ENCODE measurements at places on chromosomes 1 and 21.

DNA sequence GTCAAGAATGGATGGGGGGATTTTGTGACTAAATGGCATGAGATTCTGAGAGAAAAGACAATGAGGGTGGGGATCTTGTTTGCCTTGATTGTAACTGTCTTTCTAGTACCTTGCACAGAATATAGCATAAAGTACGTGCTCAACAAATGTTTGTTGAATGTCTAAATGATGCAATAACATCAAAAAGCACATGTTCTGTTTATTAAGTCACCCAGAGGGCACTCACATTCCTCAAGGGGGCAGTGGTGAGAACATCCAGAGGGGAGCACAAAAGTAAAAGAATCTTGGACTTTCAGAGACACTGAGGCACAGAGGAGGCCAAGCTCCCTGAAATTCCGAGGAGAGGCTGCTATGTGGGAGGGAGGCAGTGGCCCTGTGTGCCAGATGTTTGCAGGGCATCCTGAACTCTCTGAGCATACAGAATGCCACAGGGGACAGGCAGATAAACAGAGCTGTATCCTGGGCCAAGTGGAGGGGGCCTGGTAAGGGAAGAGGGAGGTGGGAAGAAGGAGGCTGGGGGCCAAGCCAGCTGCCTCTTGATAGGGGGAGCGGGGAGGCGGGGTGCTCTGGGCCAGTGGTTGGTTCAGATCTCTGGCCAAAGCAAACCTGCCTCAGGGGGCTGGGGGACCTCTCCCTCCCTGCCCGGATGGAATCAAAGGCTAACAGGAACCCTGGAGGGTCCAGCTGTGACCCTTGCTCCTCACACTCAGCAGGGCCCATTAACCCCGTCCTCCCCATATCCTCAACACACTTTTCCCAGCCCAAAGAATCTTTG is 6.5 kb upstream of the ATP1A2 start:
- DNase-seq, result peak; percentile 46

- DNase-seq, result no peak
Measured at GRCh38 chr1:53120659-53121058, 21.8 kb downstream of the SLC1A7 start.

GRCh38 chr1:244653439-244654107 is 647 bp downstream of the DESI2 start:
- no peak for DNase-seq

- no peak for DNase-seq
Measured at GRCh38 chr21:21387916-21388315, 389.7 kb downstream of the NCAM2 start.

DNA sequence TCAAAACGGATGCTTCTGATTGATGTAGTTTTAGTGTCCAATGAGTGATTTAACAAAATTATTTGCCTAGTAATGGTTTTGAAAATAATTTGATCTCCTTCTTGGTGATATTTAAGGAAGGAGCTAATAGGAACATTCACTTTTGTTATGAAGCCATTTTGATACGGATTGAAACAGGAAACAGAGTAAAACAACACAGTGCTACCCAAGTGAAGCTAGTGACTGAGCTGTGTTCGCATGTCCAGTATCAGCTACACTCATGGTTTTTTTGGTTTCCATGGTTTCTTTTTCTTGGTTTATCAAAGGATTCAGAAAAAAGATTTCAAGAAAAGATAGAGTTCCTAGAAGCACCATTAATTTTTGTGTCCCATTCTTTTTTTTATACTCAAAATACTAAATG is 40.1 kb upstream of the PLEKHO1 start:
- no peak for DNase-seq

Measured in stimulated activated CD4-positive, alpha-beta T cell treated with anti-CD3 and anti-CD28 coated beads, Interleukin-1b, Interleukin-23, amount 100 ng/mL, for 48 hours (primary cell).